RWPE2 (cell line): ENCODE measurements at places on chromosomes 1 and 21.

DNA sequence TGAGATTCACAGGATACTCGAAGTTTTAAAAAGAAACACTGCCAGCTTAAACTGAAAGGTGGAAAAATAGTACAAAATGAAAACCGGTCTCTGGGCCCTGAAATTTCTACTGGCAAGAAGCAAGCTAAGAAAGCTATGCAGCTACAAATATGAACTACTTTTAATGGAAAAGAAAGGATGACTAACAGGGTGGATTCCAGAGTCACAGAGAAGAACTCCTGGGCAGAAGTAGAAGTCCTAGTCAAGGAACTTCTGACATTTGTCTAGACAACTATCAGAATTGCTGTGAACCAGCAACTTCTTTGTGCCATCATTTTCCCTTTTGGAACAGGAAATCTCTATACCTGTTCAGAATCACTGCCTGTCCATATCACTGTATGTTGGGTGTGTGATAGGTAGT lies 38.1 kb downstream of the CD160 start:
- H3K36me3 ChIP-seq = peaks cover 13% of the 10 kb centered on the region
- no peak overlapping the region for H3K27ac ChIP-seq
- H3K4me1 ChIP-seq = no peaks in the 10 kb centered on the region
- H3K4me3 ChIP-seq = no peak overlapping the region
- no peak for DNase-seq

- no peak for DNase-seq
- H3K4me3 ChIP-seq = no peak overlapping the region
- H3K4me1 ChIP-seq = peaks cover 3% of the 10 kb centered on the region
- H3K36me3 ChIP-seq = no peaks in the 10 kb centered on the region
Measured at GRCh38 chr1:153345187-153346076, 3.2 kb downstream of the PGLYRP4 start.

- H3K4me3 ChIP-seq = no peak overlapping the region
- H3K4me1 ChIP-seq = no peaks in the 10 kb centered on the region
- H3K27me3 ChIP-seq = no peaks in the 10 kb centered on the region
- no peak for DNase-seq
- H3K27ac ChIP-seq = no peak overlapping the region
- no peaks in the 10 kb centered on the region for H3K36me3 ChIP-seq
Measured at GRCh38 chr1:31605908-31606427, 11.5 kb upstream of the HCRTR1 start.

DNA sequence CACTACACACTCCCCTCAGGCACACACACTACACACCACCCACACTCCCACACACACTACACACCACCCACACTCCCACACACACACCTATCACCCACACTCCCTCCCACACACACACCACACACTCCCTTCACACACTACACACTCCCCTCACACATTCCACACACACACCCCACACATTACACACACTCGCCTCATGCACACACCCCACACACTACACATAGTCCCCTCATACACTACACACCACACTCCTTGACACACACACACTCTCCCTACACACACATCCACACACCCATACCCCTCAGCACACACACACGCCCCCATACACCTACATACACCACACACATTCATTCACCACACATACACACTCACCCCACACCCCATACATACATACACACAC lies 31.0 kb upstream of the SELENON start:
- H3K27ac ChIP-seq = no peak overlapping the region
- H3K27me3 ChIP-seq = no peaks in the 10 kb centered on the region
- no peak for DNase-seq
- H3K36me3 ChIP-seq = no peaks in the 10 kb centered on the region

GRCh38 chr21:32372755-32373154 lies 20.1 kb downstream of the URB1 start:
- DNase-seq = no peak
- peak overlapping the region; percentile 88 for H3K27ac ChIP-seq
- H3K36me3 ChIP-seq = peaks cover 97% of the 10 kb centered on the region
- no peak overlapping the region for H3K4me3 ChIP-seq
- no peaks in the 10 kb centered on the region for H3K27me3 ChIP-seq

DNA sequence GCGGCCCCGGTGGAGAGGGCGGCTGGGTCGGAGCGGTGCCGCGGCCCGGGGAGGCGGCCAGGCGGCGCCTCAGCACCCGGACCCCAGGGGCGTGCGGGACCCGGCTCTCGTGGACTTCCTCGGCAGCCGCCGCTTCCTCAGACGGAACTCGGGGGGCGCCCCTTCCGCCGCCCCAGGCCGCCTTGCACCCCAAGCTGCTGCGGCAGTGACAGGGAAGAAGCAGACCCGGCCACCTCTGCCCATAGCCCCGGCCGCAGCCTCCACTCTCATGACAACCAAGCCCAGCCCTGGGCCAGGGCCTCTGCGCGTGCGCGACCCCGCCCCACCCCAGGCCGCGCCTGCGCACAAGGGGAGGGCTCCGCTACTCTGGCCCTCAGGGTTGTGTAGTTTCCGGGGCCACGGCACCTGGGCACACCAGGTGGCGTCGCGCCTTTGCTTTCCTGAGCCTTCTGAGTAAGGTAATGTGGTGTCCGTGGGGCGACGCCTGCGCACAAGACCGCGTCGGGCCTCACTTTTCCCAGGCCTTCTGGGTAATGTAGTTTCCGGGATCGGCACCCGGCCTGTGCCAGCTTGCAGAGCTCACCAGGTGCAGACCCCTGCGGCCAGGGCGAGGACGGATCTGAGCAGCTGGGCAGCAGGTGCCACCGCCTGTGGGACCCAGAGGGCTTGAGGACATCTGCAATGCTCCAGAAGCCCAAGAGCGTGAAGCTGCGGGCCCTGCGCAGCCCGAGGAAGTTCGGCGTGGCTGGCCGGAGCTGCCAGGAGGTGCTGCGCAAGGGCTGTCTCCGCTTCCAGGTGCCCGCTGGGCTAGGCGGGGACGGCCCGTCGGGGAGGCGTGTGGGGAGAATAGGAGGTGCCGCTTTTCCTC lies at the start of the genes CEP104 and DFFB:
Gene CEP104 (minus strand): TSS at position 289 of the 868 bp plus-strand sequence. CDS start 4,804 bp downstream, outside the sequence.
Gene DFFB (plus strand): TSS at position 554 of the 868 bp plus-strand sequence. CDS start 128 bp downstream, at position 682.
- peak; percentile 98 for DNase-seq
- no peaks in the 10 kb centered on the region; the same call in 1 of the 2 replicates for H3K36me3 ChIP-seq
- H3K4me3 ChIP-seq = peak within 1 kb of the TSS; percentile 85
- H3K27ac ChIP-seq = peak within 1 kb of the TSS; percentile 3
- H3K4me1 ChIP-seq = no peaks in the 10 kb centered on the region
- no peaks in the 10 kb centered on the region for H3K27me3 ChIP-seq

DNA sequence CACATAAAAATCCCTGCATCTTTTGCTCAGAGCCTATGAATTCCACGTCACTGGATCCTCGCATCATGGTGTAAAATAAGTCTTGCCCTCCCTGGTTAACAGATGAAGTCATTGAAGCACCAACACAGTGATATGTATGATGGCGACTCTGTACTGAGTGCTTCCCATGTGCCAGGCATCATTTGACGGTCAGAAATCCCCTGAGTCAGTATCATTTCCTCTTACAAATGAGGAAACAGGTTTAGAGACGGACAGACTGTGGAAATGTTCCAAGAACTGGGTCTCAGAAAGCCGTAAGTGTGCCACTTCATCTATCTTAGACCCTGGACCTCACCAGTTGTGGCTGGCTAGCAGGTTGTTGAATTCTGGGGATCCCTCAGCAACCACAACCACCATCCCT lies 5.1 kb upstream of the OLFML2B start:
- H3K4me3 ChIP-seq = no peak overlapping the region
- H3K36me3 ChIP-seq = no peaks in the 10 kb centered on the region
- no peak overlapping the region for H3K27ac ChIP-seq

DNA sequence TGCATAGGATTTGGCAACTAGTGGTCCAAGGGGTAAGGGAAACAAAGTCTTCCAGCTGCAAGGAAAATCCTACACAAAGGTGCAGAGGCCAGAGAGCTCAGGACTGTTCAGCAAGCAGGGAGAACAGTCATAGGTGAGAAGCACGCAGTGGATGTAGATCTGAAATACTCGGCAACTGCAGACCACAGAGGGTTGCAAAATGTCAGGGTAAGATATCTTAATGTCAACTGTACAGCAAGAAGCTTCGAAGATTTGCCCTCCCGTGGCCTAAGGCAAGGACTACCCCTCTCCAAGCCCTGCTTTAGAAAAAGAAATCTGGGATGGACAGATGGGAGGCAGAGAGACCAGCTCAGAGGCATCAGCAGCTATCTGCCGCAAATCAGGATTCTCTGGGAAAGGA lies 153.4 kb upstream of the IRF2BP2 start:
- no peak overlapping the region for H3K27ac ChIP-seq
- H3K4me1 ChIP-seq = no peaks in the 10 kb centered on the region
- DNase-seq = no peak

DNA sequence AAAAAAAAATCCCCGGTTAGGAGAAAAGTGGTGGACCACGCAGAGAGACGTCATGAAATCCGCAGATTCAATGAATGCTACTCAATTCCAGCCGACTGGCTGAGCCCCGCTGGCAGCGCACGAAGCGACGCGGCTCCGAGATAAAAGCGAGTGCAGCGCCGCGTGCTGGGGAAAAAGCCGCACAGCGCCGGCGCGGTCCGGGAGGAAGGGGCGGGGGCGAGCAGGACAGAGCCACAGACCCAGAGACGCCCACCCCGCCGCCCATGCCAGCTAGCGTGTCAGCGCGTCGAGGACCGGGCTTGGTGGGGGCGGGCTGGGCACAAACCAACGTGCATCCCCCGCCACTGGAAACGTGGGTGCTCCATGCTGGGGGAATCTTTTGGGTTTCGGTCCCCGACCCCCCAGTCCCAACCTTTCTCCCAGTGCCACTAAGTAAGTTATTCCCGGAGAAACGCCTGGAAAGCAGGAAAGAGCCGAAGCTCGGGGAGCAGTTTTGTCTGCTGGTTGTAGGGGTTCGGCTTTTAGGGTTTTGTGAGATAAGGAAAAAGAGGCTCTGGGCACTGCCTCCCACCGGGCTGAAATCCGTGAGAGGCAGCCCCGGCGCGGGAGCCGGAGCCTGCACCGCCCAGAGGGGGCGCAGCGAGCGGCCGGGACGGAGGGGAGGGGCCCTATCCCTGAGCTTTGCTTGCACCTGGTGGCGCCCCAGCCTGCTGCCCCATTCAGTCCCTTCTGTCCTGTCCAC lies at the start of gene KCNJ6:
Gene KCNJ6 (minus strand): TSS at position 148 of the 742 bp plus-strand sequence. CDS start 75,775 bp downstream, outside the sequence.
- peaks cover 10% of the 10 kb centered on the region for H3K4me1 ChIP-seq
- no peak for DNase-seq
- H3K27me3 ChIP-seq = peaks cover 10% of the 10 kb centered on the region
- H3K27ac ChIP-seq = peak within 1 kb of the TSS; percentile 13
- peak within 1 kb of the TSS; percentile 33 for H3K4me3 ChIP-seq
